ENCODE measurements at places on chromosomes 3 and 15.

GRCh38 chr15:26081758-26082220 is 218.7 kb upstream of the ATP10A start:
- no peak for DNase-seq

- DNase-seq, result no peak
These were observed 166.0 kb downstream of the FMN1 start for GRCh38 chr15:33028495-33028894.

GRCh38 chr3:30567139-30567753 is 39.2 kb upstream of the TGFBR2 start:
- DNase-seq, result no peak

DNA sequence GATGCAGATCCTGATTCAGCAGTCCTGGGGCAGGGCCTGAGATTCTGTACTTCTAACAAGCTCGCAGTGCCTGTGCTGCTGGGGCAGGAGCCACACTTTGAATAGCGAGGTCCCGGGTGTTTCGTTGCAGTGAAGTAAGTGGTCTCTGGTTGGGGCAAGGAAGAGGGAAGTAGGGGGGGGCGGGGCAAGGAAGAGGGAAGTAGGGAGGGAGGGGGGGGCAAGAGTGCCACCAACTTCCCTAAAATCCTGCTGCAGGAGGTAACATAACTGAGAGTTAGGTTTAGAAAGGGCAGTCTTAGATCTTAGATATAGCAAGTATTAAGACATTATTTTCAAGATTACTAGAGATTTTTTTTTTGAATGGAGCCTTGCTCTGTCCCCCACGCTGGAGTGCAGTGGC is 35.5 kb downstream of the CRTAP start:
- DNase-seq, result no peak

GRCh38 chr15:61342390-61342789 is 113.3 kb upstream of the RORA start:
- DNase-seq, result no peak

GRCh38 chr3:189981668-189982067 is 139.0 kb downstream of the P3H2 start:
- DNase-seq, result peak; percentile 78

DNA sequence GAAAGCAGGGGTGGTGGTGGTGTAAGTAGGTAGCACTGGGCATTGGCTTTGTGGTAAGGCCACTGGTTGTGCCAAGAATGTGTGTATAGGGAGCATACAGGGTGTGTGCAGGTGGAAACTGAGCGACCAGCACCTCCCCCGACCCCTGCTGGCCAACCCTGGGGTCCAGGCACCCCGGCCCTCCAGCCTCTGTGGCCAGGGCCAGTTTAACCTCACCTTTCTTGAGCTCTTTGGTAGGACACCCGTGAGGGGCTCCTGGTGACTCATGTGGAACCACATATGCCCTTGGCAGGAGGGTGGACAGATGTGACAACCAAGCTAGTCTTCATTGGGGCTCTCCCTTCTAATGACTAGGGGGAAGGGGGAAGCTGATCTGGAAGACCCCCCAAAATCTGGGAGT is 19.5 kb downstream of the SHF start:
- no peak for DNase-seq

- DNase-seq, result peak; percentile 74
These were observed 17.9 kb downstream of the PAK6 start for GRCh38 chr15:40256638-40257235.

- no peak for DNase-seq
These were observed 393.3 kb downstream of the CACNA2D3 start for GRCh38 chr3:54515441-54516213.

DNA sequence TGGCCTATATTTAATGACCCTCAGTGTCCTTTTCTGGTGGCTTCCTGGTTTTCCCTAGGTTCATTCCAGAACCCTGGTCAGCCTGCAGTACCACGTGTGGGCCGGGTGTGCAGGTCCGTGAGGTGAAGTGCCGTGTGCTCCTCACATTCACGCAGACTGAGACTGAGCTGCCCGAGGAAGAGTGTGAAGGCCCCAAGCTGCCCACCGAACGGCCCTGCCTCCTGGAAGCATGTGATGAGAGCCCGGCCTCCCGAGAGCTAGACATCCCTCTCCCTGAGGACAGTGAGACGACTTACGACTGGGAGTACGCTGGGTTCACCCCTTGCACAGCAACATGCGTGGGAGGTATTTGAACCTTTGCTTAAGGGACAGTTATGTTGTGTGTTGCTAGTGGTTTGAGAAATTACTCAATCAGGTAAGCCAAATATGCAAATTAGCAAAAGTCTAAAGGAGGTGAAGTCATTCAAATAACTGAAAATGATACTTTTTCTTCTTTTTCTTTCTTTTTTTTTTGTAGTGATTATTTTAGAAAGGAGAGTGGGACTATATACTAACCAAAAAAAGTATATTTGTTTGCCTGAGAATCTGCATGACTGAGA is 259.2 kb downstream of the ADAMTSL3 start:
- no peak for DNase-seq

- peak; percentile 99 for DNase-seq
These were observed 95.0 kb upstream of the NMNAT3 start for GRCh38 chr3:139772539-139773500.

- no peak for DNase-seq
These were observed 32.0 kb upstream of the GBE1 start for GRCh38 chr3:81793410-81793809.

- DNase-seq, result no peak
These were observed 137.9 kb downstream of the CBLB start for GRCh38 chr3:105730801-105731354.

GRCh38 chr3:48456456-48456855 is 9.9 kb downstream of the ATRIP start:
- no peak for DNase-seq

DNA sequence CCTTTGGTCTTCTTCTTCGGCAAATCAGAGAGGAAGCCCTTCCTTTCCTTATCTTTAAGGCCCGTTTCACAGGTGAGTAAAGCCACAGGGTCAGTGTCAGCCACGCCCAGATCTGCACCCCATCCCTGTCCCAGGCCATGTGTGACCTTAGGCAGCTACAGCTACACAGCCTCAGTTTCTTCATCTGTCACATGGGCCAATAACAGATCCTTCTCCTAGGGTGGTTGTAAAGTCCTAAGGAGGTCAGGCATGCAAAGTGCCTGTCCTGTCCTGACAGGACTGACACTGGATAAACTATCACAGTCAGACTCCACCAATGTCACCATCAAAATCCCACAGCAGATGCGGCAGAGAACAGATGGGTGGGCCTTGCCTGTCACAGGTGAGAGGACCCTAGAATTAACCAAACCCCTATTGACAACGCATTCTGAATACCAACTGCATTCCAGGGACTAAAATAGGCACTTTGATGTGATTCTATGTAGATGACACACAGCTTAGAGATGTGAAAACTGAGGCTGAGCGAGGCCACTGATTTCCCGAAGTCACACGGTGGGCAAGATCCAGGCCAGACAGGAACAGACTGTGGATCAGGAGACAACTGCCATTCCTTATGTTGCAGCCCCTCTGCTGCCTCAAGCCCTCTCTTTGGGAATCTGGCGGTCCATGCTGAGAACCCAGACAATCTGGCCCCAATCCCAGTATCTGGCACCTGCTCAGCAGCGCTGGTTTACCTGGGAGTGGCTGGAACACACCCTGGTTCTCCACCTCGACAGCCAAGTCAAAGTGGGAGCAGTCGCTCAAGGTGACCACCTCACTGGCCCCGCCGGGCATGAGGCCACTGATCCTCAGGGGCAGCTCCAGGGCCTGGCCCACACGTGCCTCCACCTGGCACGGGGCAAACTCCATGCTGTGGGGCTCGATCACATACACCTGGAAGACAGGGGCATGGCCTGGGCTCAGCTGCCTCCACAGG is 48.7 kb downstream of the NUP210 start:
- no peak for DNase-seq

- DNase-seq, result peak; percentile 45
These were observed 163.8 kb upstream of the CMC1 start for GRCh38 chr3:28077572-28077971.

DNA sequence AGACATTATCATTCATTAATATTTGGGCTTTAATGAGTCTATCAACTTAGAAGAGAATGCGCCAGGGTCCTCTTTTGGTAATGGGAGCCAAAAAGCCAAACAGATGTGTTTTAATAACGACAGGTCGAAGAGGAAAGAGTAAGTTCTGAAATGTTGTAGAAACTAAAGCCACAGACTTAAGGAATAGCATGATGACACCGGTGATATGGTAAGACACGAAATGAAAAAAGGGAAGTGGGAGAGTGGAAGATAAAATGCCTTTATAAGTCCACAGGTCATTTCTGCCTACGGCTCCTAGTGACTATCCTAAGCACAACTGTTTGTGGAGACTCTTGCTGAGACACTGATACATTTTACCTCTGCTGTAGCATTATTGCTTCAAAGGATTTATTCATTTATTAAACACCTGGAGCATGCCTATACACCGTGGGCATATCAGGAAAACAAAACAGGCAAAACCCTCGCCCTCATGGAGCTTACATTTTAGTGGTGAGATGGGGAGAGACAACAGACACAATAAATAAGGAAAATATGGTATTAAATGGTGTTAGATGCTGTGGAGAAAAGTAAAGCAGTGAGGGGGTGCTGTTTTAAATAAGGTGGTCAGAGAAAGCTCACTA is 11.7 kb upstream of the CD47 start:
- DNase-seq, result no peak

DNA sequence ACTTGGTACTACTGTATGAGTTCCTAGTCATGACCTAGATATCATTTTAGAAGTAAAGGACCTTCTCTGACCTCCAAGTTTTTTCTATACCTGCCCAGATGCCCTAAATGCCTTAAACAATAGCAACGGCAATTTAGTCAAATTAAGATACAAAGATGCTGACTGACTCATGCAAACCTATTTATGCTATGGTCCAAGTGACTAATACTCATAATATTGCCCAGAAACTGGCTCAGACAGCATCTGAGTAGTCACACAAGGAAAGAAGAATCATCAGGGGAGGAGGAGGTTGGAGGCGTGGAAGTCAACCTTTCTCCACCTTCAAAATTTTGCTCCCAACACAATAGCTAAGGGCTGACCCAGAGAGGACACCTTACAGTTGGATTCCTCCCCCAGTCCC is 6.8 kb downstream of the FYCO1 start:
- DNase-seq, result peak; percentile 72

DNA sequence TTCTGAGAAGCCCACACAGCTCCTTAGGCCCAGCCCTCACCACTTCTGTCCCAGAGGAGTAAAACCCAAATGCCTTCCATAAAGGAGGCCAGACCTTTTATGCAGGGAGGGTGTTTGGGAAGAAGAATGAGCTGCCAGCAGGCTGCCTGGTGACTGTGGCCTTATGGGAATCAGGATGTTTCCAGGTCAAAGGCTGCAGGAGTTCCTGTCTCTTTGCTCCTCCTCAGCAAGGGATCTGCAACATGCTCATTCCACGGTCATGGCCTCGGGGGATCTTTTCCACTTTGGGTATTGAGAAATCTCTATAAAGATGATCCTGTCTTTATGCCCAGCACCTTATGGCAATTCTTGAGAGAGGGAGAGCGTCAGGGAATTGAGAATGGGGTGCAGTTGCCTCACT is 25.2 kb upstream of the MAGEF1 start:
- no peak for DNase-seq

DNA sequence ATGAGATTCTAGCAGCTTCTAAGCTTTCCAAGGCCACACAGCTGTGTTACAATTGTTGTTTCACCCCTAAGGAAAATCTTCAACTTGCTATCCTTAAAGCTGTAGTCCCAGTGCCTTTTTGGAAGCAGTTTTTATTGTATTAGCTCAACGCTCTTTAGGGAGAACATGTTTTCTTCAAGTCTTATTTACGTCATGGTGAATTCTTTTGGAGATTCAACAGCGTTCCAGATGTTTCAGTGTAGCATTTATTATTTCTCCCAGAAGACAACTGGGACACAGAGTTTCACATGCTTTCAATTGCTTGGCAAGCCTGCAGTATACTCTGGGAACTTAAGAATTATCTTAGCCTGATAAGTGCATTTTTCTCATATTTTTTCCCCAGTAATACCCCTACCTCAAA is 888.3 kb downstream of the PLOD2 start:
- no peak for DNase-seq

GRCh38 chr15:86115145-86115801 is 35.6 kb downstream of the AGBL1 start:
- no peak for DNase-seq

GRCh38 chr3:177396733-177397132 is 199.5 kb upstream of the TBL1XR1 start:
- DNase-seq, result no peak

DNA sequence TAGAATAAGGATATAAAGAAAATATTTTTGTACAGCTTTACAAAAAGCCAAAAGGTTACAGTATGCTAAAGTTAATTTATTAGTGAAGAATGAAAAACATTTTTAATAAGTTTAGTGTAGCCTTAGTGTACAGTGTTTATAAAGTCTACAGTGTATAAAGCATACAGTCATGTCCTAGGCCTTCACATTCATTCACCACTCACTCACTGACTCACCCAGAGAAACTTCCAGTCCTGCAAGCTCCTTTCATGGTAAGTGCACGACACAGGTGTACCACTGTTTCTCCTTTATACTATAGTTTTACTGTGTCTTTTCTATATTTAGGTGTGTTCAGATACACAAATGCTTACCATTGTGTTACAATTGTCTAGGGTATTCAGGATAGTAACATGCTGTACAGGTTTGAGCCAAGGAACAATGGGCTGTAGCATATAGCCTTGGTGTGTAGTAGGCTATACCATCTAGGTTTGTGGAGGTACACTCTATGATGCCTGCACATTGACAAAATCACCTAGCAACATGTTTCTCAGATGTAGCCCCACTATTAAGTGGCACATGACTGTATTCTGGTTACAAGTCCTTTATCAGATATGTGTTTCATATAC is 197.1 kb upstream of the KBTBD8 start:
- peak; percentile 61 for DNase-seq

DNA sequence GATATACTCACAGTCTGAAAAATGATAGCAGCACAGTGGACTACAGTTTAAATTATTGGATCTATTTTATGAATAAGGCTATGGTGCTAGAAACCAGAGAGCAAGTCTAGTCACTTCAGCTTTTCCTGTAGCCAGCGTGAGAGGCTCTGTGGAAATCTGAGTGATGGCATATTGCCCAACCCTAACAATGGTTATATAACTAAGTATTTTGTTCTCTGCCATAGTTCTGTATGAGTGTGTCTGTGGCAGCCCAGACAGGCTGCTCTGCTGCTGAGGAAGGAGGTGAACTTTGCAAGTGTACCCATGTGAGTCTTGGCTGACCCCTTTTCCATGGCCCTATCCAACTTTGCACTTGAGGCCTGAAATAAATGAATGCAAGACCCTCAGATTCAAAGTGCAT is 105.7 kb downstream of the LRTM1 start:
- DNase-seq, result peak; percentile 4

DNA sequence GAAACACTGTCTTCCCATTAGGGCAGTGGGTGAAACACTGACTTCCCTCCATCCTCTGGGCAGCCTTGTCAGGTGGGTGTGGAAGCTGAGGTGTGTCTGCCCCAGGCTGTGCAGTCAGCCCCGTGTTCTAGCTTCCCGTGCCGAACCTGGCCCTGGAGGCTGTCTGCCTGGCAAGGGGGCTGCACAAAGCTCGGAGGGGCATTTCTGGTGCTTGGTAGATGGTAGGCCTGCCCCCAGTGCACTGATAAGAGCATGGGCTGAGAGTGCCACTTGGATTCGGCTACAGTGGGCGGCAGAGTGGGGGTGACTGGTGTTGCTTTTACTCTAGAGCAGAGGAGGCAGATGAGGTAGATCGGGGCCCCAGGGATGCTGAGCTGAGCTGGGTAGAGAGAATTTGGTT is 21.3 kb downstream of the IGF1R start:
- no peak for DNase-seq
